ENCODE measurements at places on chromosomes 1 and 21.

GRCh38 chr1:100452641-100453040, 85.3 kb upstream of the GPR88 start:
- no peak for DNase-seq

- no peak for DNase-seq
Observed at GRCh38 chr1:20358761-20359263, 68.1 kb downstream of the VWA5B1 start.

DNA sequence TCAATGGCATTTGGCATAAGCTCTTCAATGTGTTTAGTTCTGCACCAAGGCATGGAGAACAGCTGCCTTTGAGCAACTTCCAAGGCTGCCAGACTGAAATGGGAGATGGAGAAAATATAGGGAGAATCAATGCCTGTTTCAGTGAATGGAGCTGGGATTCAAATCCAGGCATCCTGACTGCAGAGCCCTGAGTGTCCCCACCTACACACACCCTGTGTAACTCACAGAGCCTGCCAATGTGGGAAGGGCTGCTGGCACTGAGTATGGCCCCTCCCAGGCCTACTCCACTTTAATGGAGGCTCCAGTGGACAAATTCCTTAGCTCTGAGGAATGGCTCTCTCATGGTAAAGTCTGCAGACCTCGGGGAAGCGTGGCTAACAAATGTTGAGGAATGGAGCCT, 145.6 kb upstream of the TNR start:
- no peak for DNase-seq

DNA sequence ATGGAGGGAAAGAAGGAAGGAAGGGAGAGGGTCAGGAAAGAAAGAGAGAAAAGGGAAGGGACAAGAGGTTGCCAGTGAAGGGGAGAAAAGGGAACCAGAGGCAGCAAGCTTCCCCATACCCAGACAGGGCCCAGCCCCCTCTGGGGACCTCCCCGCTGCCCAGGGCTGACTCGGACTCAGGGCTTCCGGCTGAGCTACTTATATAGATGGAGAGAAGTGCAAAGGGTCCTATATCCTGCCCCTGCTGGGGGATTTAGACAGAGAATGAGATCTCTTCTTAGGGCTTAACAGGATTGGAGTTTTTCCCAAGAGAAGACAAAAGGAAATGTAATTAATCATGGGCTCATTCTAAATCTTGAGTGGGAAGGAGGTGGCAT, at the start of gene ETV3L:
Gene ETV3L (minus strand): TSS at position 176 of the 377 bp plus-strand sequence. CDS start 285 bp downstream, outside the sequence.
- DNase-seq, result no peak

- no peak for DNase-seq
Observed at GRCh38 chr1:28602536-28603439, 10.7 kb downstream of the RAB42 start.

DNA sequence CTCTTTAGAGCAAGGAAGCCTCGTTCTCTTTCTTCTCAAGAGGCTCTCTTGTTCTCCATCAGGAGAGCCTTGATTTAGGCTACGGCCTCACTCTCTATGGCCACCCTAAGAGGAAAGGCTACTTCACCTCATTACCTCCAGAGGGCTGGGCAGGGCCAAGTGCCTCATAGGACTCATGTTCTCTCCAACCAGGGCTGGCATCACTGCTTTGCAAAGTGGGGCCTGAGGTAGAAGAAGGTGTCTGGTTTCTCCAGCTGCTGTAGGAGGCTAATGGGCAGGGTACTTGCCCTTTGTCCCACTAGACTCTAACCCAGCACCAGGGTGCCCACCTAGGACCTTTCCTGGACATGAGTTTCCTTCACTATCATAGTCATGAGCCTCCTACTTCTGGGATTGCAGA, 2.1 kb upstream of the ATXN7L2 start:
- no peak for DNase-seq

DNA sequence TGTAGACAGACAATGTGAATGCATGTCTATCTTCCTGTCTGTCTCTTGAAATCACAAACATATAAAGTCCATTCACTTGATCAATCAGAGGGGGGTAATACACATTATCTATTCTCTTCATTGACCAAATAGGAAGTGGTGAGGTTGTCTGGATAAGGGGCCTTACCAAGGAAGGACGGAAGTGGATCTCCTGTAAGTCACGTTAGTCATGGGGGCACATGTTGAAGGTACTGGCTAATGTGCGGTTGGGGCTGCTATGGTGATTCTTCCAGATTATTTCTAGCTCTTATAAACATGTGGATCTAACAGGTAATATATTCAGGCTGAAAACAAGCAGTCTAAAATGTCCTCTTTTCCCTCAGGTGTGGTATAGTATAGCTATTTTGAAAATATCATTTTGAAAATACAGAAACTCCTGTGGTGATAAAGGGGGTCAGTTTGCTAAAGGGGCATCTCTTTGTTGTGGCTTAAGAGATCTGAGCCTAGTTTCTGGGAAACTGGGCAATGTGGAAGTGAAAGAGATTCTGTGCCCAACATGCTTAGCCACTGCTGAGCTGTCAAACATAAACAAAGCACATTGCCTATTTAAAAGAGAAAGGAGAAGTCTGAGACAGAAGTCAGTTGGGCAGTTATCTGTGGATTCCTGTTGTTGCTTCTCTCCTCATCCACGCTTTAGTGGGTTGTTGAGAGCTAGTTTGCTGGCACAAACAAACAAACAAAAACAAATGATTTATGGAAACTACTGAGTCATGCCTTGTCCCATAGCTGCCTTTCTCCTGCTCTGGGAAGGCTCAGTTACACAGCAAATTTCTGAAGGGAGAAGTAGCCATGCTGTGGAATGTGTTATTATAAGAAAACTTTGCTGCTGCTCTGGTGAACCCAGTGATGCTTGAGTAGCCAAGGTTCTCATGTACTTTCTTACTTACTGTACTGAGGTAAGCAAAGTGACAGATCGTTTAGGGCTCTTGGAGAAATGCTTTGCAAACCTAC, 166.9 kb downstream of the HLX start:
- no peak for DNase-seq

- DNase-seq, result no peak
Observed at GRCh38 chr1:65946376-65946775, 153.7 kb downstream of the PDE4B start.

- DNase-seq, result no peak
Observed at GRCh38 chr1:92464588-92465255, 22.0 kb downstream of the GFI1 start.

- no peak for DNase-seq
Observed at GRCh38 chr1:5727871-5728643, 264.2 kb downstream of the NPHP4 start.

GRCh38 chr1:225613006-225613405, 39.9 kb downstream of the ENAH start:
- DNase-seq, result no peak

DNA sequence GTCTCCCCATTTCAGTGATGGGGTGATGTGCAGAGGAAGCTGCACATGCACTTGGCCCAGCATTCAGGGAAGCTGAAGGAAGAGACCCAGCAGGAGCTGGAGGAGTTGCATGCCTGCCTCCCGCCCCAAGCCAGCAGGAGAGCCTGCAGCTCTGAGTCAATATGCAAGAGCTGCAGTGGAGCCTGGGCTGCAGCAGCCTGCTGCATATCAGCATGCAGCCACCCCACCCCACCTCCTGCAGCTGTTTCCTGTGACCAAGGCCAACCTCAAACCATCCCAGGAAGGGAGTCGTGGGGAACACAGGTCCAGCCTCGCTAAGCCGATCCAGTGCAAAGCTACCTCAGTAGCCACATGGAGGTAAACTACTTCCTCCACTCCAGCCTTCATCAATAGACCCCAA, 18.9 kb downstream of the AGT start:
- no peak for DNase-seq

DNA sequence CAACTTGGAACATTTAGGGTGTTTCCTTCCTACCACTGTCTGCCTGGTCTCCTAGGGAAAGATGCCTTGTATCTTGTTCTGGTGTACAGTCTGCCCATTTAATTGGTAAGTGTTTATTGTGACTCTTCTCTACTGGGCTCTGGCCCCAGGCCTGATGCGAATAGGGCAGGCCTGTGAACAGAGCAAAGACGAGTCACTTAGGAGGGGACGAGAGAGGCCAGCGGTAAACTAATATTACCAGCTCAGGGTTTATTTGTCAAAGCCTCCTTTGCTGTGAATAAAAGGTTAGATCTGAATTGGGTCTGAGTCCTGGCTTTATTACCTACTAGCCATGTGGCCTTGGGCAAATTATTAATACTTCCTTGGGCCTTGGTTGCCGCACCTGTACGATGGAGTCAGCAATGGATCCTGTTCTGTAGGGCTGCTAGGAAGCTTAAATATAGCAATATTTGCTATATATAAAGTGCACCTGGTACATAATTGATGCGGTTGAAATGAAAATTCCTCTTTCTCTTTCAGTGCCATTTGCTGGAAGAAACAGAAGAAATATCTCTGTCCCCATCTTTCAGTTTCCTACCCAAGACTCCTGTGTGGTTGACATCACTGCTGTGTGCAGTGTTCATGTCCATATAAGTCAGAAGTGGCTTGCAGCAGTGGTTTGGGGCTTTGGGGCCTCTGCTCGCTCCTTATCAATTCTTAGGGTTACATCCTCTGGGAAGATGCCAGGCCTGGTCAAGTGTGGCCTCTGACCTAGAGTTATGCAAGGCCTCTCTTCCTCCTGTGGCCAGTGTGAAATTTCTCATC, 32.4 kb downstream of the MAPKAPK2 start:
- DNase-seq, result no peak

DNA sequence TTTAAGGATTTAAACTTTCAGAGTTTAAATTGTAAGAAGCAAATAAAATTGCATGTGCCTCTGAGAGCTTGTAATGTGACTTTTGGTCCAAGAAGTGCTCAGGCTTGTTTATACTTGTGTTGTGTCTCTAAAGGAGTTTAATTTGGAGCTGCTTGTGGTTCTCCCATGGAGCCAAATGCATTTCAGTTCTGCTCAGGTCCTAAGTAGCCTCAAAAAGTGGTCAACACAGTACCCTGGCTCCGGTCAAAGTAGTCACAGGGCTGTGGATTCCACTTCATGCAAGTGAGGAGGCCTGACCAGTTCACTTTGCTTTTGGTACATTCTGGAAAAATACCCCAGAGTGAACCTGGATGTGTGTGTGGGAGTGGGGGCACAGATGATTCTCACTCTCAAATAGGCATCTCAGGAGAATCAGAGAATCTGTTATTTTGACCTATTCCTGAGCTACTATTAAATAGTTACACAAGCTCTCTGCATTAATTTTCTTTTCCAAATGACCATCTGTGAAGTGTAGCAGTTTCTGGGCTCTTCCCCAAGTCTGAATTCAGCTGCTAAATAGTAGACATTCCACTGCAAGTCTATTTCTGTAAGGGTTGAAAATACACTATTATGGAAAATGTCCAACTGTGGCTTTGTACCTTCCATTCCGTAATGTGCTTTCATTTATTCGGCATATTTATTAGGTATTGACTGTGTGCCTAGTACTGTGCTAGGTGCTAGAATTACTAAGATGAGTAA, 31.7 kb upstream of the AGO1 start:
- no peak for DNase-seq

DNA sequence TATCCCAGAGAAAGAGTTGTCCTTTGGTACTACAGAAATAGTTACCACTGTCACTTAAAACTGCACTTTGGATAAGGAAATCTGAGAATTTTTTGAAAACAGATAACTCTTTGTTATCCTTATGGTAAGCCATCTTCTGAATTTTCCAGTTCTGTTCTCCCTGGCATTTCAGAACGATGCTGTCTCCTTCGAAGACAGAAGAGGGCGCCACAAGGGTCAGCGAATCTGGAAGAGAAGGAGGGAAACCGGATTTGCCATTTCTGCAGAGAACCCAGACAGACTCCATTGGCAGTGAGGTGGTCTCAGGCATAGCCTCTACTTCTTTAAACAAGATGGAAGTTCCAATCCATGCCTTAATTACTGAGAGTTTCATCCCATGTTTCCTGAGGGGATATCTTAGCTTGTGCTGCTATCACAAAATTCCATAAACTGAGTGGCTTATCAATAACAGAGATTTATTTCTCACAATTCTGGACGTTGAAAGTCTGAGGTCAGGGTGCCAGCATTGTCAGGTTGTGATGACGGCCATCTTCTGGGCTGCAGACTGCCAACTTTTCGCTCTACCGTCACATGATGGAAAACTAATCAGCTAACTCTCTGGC, 6.4 kb downstream of the FCRL2 start:
- DNase-seq, result no peak

DNA sequence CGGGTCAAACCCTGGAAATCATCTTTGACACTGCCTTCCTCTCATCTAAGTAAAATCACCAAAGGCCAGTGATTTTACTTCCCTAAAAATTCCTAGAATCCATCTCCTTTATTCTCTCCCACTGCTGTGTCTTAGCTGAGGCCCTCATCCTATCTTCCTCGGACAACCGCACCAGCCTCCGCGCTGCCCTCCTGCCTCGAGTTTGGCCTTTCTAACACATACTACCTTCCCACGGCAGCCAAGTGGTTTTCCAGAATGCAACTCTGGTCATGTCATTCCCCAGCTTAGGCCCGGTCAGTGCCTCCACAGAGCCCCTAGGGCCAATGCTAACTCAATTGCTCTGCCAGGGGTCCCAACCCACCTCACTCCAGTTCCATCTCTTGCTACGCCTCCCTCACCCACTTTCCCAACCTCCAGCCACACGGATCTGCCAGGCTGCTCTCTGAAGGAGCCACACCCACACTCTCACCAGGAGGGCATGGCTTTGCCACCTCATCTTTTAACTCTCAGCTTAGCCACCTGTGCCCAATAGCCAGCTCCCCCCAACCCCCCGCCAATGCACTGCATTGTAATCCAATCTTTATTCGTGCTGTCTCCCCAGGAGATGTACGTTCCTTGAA, 6.8 kb downstream of the TMEM9 start:
- no peak for DNase-seq

DNA sequence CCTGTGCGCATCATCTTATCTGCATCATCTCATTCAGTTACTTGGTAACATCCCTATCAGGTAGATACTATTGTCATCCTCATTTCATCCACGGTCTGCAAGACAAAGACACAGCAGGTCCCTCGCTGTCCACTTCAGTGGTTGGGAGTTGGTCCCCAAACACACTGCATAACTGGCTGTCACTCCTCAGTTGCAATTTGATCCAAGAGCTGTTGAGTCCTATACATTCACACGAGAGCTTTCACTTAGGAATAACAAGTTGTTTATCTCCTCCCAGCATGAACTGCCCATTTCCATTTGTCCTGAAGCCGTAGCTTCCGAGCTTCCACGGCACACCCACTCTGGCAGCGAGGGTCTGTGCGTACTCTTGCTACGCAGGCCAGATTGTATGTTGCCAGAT, 472.0 kb downstream of the CAMTA1 start:
- no peak for DNase-seq

GRCh38 chr1:15522551-15522950, 1.5 kb downstream of the CASP9 start:
- no peak for DNase-seq

Data from stimulated activated CD8-positive, alpha-beta memory T cell treated with anti-CD3 and anti-CD28 coated beads, Interleukin-15, amount 100 ng/mL, for 4 hours (primary cell).